ENCODE measurements at places on chromosomes 5 and 9.
A peak's percentile ranks its signal among the peaks of the same experiment; 100 is the strongest.

GRCh38 chr9:131627648-131628458, 82.5 kb downstream of the PRRT1B start:
- DNase-seq = no peak

GRCh38 chr9:99633265-99633664, 188.4 kb upstream of the NR4A3 start:
- no peak for DNase-seq

DNA sequence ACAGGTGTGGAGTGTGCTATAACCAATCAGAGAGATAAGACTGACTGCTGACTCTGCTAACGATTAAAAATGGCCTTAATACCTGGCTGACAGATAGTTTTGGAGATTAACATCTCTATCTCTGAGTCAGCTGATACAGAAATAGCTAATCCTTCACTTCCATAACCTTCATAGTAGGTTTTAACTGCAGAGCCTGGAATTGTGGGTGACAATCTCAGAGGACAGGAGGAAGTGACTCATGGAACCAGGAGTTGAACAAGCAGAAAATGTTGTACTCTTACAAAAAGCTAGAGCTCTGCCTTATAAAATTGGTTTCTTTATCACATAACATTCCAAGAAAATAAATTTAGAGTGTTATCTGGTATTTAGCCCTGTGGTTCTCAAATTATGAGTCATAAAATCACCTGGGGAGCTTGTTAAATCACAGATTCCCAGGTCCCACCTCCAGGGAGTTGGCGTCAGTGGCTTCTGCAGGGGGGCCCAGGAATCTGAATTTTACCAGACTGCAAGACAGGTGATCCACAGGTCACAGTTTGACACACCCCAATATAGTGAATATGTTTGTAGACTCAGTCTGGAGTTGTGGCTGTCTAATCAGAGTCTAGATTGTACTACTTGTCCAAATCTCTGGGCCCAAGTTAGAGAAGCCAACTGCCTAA, 44.4 kb upstream of the AFAP1L1 start:
- no peak for DNase-seq

DNA sequence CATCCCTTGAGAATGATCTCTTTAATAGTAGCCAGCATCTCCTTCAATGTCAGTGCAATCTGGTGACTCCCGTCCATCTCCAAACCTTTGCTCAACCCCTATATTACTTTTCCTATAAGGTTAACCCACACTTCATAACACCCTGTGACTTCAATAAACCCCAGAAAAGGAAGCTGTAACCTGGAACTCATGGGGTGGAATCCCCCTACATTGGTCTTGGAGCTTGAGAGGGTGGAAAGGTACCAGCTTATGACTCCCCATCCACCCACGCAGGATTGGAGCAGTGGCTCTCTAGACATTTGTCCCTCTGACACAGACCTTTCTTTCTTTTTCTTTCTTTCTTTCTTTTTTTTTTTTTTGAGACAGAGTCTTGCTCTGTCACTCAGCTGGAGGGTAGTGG, 54.7 kb upstream of the ZFR start:
- no peak for DNase-seq

GRCh38 chr5:169701910-169702451, 64.9 kb downstream of the DOCK2 start:
- DNase-seq = no peak

GRCh38 chr5:95962785-95963184, 1.1 kb upstream of the ELL2 start:
- no peak for DNase-seq

DNA sequence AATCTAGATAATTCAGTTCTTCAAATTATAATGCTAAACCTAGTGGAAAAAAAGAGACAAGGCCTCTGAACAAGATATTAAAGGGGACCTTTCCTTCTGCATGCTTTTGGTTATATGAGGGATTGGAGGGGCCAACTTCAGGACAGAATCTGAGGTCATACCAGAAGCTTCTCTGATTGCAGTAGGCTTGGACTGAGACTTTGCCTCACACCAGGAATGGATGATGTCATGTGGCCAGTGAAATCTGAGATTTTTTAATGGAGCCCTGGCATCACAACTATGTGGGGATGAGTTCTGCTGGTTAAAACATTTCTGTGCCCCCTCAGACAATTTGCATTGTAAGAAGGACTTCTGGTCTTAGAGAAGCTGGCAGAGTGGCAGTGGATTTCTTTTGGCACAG, 88.6 kb downstream of the ANGPTL2 start:
- no peak for DNase-seq

DNA sequence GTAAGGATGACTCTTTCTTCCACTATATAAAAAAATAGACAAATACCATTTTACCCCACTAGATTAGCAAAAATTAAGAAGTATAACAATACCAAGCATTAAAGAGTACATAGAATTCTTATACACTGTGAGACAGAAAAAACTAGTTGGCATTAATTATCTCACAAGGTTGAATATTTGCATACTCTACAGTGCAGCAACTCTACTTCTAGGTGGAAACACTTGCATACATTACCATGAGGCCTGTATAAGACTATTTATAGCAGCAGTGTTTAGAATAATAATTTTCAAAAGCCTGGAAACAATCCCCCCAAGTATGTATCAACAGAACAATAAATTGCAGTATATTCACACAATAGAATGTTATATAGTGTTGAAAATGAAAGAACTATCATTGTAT, 19.0 kb upstream of the PURA start:
- DNase-seq = no peak

GRCh38 chr5:122190156-122190555, 60.8 kb downstream of the ZNF474 start:
- DNase-seq = no peak

- no peak for DNase-seq
These were observed 55.1 kb downstream of the ANKH start for GRCh38 chr5:14816374-14816998.

GRCh38 chr5:54799645-54800044, 185.7 kb downstream of the ESM1 start:
- DNase-seq = no peak

DNA sequence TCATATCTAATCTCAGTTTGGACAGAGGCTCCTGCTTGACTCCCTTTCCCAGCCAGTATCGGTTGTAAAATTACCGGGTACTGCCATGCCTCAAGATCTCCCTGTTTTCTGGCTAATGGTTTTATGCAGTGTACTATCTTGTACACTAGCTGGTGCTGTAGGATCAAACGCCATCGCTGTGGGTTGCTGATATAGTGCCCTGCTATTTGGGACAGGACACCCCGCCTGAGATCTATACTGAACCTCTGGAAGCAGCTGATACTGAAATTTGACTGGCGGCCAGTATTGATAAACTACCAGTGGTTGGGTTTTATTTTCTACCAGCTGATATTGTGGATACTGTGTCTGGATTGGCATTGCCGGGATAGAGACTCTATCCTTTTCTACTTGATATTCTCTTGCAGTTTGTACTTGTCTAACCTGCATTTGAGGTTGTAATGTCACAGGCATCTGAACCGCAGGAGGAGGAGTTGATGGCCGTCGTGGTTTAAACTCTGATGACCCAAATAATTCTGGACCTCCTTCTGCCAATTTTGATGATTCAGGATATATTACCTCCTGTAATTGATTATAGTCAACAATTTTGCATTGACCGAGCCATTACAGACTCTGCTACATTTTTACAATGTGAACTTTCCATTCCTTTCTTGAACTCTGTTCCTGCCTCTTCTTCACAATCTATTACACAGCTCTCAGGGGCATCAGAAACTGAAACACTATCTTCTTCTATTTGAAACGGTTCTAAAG, 112.5 kb upstream of the LARP1 start:
- DNase-seq = no peak

DNA sequence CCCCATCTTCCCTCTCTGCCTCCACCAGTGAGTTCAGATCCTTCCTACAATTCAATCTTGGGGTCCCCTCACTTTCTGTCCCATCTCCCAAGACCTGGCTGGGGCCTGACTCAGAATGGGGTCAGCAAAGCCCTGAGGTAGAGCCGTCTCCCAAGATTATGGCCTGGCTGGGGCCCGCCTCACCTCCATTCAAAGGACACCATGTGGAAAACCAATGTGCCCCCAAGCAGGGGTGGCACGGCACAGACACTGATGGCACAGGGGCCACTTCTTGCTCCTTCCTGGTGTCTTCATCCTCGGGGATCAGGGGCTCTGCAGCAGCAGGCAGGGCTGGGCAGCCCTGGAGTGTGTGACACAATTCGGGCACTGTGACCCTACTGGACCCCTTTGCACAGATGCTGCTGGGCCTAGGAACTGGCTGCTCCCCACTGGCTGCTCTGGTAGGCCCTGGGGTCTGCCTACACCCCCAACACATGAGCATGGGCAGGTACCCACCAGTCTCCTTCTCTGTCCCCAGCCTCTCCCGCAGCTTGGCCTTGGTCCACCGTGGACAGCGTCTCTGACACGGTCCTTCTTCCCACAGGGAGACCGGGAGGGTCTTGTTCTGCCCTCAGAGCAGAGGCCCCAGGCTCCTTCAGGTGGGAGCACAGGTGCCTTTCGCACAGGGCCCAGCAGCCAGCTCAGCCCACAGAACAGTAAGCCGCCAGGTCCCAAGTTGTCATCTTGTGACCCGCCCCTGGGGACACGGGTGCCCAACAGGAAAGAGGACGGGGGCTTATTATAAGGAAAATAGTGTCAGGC, 89.5 kb downstream of the ADAMTS2 start:
- peak; percentile 15 for DNase-seq

- peak; percentile 47 for DNase-seq
These were observed 93.0 kb upstream of the NIPAL4 start for GRCh38 chr5:157366741-157367674.

- DNase-seq = no peak
These were observed 180.9 kb downstream of the NR3C1 start for GRCh38 chr5:143222287-143223231.

DNA sequence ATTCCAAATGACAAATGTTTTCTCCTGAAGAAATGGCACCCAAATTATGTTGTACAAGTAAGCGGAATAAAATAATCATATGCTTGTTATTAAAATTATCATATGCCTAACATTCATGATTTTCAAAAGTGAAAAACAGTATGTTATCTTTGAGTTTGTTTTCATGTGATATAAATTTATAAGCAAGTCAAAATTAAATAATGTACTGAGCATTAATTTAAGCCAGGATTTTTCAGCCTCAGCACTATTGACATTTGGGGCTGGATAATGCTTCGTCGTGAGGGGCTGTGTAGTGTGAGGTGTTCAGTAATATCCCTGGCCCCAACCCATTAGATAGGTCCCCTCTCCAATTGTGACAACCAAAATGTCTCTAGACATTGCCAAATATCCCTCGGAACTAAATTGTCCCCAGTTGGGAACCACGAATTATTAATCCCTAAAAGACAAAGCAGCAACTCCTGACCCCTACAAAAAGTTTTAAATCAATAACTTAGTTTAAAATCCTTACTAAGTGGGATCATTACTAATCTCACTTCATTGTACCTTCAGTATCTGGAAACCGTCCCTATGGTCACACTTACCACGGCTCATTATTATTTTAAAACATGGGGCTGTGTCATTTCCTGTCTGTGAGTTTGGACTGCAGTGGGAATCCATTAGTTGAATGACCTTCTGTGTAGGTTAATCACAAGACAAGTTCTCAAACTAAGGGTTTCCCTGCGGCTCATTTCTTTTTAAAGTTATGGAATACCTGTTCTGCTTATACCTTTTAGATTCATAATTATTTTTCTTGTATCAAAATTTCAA, 1.3 kb upstream of the NNT start:
- DNase-seq = no peak

- no peak for DNase-seq
These were observed 63.6 kb downstream of the NUDT12 start for GRCh38 chr5:103498800-103499551.

- no peak for DNase-seq
These were observed 151.4 kb downstream of the MAST4 start for GRCh38 chr5:66747607-66748006.

- peak; percentile 75 for DNase-seq
These were observed 7.6 kb downstream of the IFNB1 start for GRCh38 chr9:21070171-21070571.

GRCh38 chr5:132961887-132962286, 1.5 kb downstream of the AFF4 start:
- DNase-seq = no peak

DNA sequence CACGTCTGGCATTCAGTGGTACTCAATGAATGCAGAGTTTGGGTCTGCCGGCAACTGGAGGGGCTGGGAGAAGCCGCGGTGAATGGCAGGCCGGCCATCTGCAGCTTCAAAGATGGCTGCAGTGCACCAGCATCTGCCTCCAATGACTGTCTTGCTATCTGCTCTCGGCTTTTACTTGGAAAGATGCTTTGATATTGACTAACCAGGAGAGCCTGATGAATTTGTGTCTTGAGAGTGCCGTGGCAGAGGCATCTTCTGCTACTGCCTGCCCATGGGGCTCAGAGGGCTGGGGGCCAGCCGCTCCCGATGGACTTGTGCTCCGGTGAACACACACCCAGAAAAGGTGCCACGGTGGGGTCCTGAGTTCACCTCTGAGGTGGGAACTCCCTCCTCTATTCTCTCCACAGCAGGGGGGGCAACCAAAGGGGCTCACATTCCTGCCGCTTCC, 164.5 kb downstream of the COL23A1 start:
- DNase-seq = no peak

DNA sequence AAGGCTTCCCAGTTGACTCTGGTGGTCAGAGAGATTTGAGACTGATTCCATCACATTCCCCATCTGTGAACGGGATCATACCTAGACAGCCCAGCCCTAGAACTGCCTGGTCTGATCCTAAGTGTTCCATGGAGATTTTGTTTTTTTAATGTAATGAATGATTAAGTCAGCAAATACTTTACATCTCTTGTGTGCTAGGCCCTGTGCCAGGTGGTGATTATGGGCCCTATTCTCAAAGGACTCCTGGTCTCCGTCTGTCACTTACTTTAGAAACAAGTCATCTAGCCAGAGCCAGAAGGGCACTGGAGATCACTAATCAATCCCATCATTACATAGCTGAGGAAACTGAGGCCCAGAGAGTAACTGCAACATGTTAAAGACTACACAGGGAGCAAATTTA, 1.1 kb upstream of the GPX3 start:
- no peak for DNase-seq

- DNase-seq = peak; percentile 77
These were observed 13.3 kb downstream of the SPATA9 start for GRCh38 chr5:95669540-95669939.

- no peak for DNase-seq
These were observed 440.5 kb upstream of the ZNF608 start for GRCh38 chr5:125186911-125187375.

- DNase-seq = no peak
These were observed 60.2 kb downstream of the PPARGC1B start for GRCh38 chr5:149790276-149790675.

DNA sequence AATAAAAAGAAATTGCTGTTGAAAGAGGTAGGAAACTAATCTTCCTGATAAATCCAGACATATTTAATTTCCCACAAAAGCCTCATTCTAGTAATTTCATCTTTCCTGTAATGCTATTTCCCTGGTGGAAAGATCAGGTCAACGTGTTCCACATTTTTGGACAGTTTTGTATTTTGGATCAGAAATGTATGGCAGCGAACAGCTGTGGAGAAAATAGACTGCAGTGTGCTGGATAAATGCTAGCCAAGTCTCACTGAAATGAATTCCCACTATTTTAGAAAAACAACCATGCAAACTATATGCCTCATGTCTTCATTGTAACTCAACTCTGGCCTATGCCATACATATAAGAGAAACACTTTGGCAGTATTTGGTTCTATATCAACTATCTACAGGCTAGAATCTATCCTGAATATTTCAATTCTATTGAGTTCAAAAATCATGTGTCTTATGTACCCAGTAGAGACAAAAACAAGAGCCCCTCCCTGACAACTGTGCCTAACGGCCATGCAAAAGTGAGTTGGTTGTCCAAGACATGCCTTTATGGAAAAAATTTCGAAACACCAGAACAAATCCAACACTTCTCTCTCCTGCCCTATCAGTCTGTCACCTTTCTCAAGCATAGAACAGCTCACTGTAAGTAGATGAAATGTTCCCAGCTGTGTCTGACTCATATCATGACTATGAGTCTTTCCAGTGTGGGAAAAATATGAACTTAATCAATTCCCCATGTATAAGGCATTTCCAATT, 191.3 kb upstream of the NREP start:
- no peak for DNase-seq
